Activated T-helper 2 cell treated with anti-CD3 and anti-CD28 coated beads, Interferon-gamma antibody, Interleukin-2, Interleukin-4, amounts not matched to agents 10 μg/mL and 5 μg/mL and 100 μg/mL, durations not matched to agents 14 hours and 24 hours and 36 hours (primary cell): ENCODE measurements at places on chromosomes 3 and 15.

GRCh38 chr3:152127058-152127457 is 141.7 kb upstream of the MBNL1 start:
- no peak for DNase-seq

- DNase-seq: no peak
Observed at GRCh38 chr3:127964053-127964452, 49.0 kb downstream of the KBTBD12 start.

DNA sequence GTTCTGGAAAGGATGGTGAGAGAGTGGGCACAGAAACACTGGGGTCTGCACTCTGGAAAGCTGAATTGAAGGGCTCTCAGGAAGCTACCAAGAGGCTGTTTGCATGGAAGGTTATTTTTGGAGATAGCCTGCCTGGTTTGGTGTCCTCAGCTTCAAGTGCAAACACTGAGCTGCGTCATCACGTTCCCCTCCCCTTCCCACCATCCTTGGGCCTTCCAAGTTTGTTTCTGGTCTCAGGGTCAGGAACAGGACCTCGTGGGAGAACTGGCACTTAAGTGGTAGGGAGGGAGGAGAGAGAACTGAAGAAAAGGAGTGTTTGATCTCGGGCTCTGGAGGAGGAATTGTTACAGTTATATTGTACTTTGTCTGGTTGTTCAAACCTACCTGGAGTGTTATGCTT is 10.6 kb downstream of the ST6GAL1 start:
- DNase-seq: no peak

GRCh38 chr15:101426761-101427333 is 62.7 kb downstream of the PCSK6 start:
- DNase-seq: no peak

DNA sequence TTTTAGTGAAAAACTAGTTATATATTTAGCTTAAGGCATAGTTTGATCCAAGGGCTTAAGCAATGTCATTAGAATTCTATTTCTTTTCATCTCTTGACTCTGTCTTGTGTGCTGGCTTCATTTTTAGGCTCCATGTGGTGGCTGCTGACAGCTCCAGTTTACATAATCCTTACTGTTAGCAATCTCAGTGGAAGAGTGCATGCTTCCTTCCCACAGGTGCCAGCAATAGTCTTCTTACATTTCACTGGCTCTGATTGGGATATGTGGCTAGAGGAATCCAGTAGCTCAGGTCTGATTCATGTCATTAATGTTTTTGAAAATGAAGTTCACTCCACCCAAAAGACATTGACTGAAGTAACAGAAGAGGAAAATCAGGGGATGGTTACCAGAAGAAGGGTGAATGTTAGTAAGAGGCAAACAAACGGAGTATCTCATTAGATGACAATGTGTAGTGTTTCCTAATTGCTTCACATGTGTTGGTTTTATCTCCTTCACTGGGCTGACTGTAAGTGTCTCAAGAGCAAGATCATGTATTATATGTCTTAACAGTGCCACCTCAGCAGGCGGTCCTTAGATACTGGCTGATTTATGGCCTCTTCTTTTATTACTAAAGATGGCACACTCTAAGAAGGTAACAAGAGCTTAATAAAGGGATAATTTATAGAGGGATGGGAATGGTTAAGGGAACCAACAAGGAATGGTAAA is 25.6 kb upstream of the TCF12 start:
- DNase-seq: no peak
